GM04504 (cell line): ENCODE measurements at places on chromosomes 2 and 18.

DNA sequence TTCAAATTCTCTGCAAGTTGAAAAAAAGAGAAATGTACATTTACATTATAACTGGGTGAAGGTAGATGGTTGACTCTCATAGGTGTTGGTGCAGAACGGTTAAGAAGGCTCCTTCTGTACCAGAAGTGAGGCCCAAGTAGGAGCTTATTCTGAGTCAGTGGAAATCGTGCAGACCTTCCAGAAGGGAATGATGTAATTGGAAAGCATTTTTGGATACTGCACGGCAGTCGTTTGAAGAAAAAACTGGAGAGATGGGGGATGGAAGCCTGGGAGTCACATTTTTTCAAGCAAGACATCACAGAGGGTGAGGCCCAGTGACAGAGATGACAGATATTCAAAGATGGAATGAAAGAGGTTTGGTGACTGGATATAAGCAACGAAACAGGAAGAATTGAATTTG, 39.4 kb downstream of the HRH4 start:
- peak; percentile 53 for DNase-seq

DNA sequence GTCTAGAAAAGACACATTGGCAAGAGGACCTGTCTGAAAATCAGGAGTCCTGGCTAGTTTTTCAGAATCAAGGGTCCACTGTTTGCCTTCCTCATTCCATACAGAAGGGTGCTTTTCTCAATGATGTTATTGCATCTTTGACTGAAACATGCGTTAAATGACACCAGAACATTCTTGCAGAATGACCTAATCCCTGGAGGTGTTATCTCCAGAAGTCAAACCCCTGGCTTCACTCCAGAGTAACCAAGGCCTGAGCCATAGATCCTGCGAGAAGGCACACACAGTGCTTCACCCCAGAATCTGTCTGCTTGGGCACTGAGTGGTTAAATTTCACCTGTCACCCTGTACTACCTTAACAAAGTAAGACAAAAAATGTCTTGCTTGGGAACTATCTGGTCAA, 1055.2 kb upstream of the FANCL start:
- DNase-seq, result no peak

- DNase-seq, result peak; percentile 52
Measured at GRCh38 chr2:33291278-33292013, 185.0 kb upstream of the RASGRP3 start.

GRCh38 chr2:136251197-136251884, 133.4 kb upstream of the CXCR4 start:
- DNase-seq, result no peak

DNA sequence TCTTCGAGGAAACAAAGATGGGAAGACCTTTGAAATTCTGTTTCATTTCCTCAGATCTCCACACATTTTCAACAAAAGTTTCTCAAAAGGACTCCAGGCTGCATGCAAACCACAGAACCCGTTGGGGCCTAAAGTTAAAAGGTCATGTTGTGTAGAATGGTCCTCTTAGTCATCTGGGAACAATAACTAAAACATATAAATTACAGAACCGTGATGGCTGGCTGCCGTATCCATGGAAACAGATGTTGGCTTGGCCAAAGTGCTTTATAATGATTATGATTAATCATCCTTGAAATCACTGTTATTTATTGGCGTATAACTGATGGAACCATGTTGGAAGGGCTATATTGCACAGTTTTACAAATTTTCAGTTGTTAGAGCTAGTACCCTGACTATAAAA, 182.8 kb upstream of the CRIM1 start:
- no peak for DNase-seq
